ENCODE measurements at places on chromosomes 3 and 15. TPM values are rescaled to one million over a fixed set of nuclear protein-coding genes. Genes with fewer than 3 reads are reported as not detected.

DNA sequence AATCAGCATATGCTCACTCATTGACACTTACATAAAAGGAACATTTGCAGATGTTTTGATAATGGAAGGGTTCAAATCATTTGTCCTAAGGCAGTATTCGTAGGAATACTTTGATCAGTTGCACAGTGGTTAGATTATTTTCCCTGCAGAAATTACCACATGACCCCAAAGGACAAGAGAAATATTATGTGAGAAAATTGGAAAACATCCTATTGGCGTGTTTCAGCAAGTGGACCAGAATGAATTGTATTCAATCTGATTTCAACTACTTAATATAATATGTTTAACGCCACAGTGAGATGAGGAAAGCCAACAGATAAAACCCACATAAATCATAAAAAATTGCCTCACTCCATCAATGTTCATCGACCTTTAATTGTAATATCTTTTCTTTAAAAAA lies 195.0 kb upstream of the MDFIC2 start:
- DNase-seq = no peak

DNA sequence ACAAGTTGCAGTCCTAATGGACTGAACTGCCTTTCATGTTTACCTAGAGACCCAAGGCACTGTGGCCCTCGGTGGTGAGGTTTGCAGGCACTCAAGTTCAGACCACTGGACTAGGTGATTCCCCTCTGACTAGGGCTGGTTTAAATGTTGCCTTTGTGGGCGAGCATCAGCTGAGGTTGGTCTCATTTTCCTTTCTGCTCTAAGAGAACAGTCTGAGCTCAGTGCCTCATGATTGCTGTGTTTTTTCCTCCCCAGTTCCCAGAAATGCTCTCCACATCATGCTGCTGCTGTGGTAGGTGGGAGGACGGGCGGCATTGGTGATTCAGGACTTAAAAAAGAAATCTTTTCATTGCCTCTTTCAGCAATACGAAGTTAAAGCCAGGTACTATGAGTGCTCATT lies 237.2 kb downstream of the MBNL1 start:
- no peak for DNase-seq

DNA sequence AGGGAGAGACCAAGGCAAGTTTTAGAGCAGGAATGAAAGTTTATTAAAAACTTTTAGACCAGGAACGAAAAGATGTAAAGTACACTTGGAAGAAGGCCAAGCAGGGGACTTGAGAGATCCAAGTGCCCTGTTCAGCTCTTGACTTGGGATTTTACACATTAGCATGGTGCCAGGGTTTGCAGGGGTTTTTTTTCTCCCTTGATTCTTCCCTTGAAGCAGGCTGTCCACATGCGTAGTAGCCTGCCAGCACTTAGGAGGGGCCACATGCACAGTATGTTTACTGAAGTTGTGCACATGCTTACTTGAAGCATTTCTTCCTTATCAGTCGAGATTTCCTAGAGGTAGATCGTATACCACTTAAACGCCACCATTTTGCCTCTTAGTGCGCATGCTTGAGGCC lies 277.5 kb upstream of the AGTR1 start:
- DNase-seq = no peak

DNA sequence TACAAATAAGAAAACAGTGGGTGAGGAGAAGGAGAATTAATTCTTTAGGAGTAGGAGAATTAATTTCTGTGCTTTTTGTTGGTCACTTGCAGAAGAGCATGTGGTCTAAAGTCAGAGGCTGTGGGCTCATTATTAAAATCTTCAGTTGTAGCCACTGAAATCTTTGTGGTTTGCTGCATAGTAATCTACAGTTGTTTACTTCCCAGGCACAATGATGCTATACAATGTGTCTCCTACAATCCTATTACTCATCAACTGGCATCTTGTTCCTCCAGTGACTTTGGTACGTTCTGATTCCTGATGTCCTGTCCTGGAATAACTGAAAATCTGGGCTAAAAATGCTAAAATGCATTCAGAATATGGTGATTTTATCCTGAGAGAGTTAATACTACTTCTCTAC lies 21.0 kb downstream of the IFT122 start:
- no peak for DNase-seq

Gene TRPM7
- 17.0 TPM for polyA plus RNA-seq

- DNase-seq = no peak
Observed at GRCh38 chr15:67146875-67147381, 81.5 kb downstream of the SMAD3 start.

Data from kidney (tissue), 22 donors.